ENCODE measurements at places on chromosomes 1 and 21.

DNA sequence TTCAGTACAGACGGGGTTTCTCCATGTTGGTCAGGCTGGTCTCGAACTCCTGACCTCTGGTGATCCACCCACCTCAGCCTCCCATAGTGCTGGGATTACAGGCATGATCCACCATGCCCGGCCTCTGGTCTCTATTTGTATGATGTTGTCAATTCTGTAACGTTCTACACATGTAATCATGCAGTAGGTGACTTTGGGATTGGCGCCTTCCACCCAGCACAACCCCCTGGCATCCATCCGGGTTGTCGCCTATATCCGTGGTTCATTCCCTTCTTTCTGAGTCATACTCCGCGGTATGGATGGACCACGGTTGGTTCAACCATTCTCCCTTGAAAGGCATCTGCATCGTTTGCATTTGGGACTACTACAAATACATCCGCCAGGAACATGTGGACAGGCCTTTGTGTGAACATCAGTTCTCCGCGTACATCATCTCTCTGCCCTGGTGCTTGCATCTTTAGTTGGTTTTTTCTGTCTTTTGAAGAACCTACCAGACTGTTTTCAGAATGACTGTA is 72.1 kb downstream of the PDE9A start:
- DNase-seq: no peak

DNA sequence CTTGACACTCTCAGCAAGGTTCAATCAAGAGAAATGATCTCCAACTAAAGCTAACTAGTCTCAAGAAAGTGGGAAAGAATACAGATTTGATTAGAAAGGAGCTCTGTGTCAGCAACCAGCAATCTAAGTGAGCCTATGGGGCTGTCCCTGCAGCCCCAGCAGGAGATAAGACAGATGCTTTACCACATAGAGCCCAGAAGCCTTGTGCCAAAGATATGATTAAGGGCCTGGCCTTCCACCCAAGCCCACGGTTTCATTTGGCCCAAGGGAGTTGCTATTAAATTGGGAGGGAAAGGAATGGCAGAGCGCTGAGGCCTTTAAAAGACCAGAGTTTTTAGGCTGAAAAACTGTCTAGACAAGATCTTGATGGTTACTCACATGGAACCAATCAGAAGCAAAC is 74.8 kb downstream of the HLCS start:
- no peak for DNase-seq

- no peak for DNase-seq
Observed at GRCh38 chr1:228093050-228093906, 9.8 kb downstream of the C1orf35 start.

DNA sequence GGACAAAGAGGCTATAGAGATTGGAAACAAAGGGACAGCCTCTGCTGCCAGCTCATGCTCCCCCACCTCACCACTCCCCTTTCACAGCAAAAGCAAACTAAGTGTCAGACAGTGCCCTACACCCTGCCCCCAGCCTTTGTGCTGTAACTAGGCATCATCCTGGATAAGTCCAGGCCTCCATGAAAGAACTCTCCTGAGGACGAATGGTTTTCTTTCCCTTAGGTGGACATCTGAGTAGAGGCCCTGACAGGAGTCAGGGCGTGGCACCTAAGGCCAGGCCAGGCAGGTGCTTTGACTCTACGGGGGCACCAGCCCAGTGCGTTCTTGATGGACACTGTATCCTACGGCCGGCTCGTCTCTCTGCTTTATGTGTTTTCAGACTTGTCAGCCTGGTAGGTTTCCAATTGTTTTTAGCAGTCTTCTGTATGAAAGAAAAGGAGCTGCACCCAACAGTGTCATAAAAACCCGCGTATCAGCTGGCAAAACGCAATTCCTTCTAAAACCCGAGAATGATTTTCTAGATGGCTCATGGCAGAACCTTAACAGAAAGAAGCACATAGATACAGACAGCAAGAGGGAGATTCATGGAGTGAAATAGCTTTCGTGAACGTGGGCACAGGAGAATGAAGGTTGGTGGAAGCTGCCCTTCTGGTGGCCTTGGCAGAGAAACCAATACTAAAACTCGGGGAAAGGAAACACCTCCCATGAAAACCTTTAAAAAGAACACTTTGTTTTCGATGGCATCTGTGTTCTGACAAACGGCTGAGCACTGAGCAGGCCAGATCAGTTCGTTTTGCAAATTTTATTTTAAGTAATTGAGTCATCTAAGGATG is 51.7 kb upstream of the AJAP1 start:
- no peak for DNase-seq

- no peak for DNase-seq
Observed at GRCh38 chr1:237748171-237748960, 142.4 kb downstream of the ZP4 start.

- DNase-seq: no peak
Observed at GRCh38 chr1:95237981-95238703, 4.1 kb downstream of the RWDD3 start.

GRCh38 chr1:234272656-234273312 is 100.5 kb upstream of the COA6 start:
- peak; percentile 44 for DNase-seq

DNA sequence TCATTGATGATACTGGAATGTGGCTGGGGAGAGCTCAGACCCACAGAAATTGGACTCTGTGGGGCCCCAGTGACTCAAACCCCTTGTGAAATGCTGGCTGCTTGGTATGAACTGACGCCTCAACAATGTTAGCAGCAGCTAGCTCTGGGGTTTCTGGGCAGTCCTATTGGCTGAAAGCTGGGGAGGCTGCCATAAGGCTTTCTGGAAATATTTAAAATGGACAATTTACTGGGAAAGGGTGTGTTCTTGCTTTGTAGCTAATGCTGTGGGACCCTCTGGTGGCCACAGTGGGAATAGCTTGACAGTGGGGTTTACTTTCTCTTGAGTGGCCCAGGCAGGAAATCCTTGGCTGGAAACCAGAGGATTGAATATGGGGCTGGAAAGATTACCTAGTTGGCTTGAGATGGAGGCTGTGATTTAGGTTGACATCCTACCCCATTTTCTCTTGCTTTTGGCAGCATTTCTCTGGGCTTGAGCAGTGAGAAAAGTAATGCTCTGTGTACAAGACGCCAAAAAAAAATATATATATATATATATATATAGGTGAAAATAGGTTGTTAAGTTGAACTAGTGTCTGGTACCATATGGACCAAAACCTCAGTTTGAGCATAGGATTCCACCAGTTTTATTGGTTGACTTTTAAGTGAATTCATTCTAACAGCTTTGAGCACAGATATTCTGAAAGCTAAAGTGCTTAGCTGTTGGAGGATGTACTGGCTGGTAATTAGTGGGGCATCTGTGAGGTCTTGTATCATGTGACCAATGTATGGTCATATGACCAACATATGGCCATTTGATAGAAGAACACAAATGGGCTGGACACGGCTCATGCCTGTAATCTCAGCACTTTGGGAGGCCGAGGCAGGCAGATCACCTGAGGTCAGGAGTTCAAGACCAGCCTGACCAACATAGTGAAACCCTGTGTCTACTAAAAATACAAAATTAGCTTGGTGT is 8.2 kb upstream of the S100A10 start:
- peak; percentile 74 for DNase-seq

DNA sequence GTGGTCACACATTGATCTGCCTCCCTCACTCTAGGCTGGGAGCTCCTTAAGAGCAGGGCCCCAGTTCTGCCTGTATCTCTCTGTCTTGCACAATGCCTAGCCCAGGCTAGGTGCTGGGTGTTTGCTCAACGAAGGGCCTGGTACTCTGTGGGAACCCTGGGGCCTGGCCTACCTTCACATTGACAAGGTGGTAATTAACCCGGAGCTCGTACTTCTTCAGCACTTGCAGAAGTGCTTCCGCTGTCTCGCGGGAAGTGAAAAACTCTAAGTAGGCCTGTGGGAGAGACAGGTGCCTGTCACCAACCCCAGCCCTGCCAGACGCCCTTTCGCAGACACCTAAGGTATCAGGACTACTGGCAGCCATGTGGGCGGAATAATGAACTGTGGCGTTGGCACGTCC is 13.7 kb downstream of the MTHFR start:
- DNase-seq: no peak

GRCh38 chr1:208243967-208244916 is at the start of gene PLXNA2:
Gene PLXNA2, minus strand, starts transcription at chr1:208244384. Its CDS starts 26,462 bp downstream, at chr1:208217922.
- DNase-seq: peak; percentile 69

DNA sequence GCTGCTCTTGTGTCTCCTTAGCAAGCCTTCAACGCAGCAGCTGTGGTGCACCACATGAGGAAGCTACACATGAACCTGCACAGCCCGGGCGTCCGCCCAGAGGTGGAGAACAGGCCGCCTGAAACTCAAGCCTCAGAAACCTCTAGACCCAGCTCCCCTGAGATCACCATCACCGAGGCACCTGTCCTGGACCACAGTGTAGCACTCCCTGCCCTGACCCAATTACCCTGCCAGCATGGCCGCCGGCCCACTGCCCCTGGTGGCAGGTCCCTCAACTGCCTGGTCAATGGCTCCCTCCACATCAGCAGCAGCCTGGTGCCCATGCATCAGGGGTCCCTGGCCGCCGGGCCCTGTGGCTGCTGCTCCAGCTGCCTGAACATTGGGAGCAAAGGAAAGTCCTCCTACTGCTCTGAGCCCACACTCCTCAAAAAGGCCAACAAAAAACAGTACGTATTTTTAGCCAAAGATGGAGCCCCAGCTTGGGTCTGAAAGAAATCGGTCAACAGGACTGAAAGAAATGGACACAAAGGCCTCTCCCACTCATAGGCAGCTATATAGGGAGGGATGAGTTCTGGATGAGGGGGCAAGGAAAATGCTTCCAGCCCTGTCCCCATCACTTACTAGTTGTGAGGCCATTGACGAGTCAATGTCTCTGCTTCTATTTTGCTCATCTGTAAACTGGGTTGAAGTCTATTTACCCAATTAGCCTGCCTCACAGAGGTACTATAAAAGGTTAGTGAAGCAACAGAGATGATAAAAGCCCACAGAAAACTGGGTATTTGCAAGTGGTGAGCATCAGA is 28.5 kb downstream of the CAMK1G start:
- DNase-seq: no peak

- no peak for DNase-seq
Observed at GRCh38 chr1:84991097-84991920, 5.6 kb downstream of the MCOLN2 start.

DNA sequence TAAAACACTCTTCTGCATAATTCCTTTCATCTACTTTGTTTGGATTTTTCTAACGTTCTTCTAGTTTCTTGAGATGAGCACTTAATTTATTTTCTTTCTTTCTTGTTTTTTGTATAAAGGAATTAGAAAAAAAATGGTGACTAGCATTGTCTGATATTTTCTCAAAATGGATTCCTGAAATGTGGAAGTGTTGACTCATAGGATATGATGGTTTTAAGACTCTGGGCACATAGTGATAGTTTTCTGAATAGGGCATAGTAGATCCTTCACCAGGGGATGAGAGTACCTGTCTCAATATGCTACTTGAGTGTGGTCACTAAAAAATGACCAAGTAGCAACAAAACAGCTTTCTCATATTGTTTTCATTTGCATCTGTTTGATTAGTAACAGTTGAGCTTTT is 100.9 kb downstream of the PEX14 start:
- DNase-seq: no peak

- DNase-seq: no peak
Observed at GRCh38 chr1:163047951-163048659, 21.1 kb upstream of the RGS4 start.

GRCh38 chr1:212189352-212189738 is 95.9 kb upstream of the PPP2R5A start:
- DNase-seq: no peak

DNA sequence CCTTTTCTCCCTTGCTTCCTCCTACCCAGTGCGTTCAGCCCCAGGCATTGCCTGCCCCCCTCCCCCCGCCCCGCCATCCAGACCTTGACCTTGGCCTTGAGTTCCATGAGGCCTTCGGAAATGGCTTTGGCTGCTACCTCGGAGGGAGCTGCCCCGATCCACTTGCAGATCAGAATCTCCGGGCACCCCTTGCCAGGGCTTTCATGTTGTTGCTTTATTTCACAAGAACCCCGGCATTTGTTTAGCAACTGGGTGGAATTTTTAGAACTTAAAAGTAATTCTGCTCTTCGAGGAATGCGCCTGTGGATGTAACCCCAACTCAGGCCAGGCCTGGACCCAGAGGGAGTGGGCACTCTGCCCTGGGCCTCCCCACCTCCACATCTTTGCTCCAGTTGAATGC is 154.1 kb upstream of the TMEM51 start:
- no peak for DNase-seq

GRCh38 chr1:194830387-194830786 is 1644.0 kb upstream of the B3GALT2 start:
- DNase-seq: no peak

GRCh38 chr1:53615101-53615500 is 123.9 kb downstream of the GLIS1 start:
- DNase-seq: no peak

DNA sequence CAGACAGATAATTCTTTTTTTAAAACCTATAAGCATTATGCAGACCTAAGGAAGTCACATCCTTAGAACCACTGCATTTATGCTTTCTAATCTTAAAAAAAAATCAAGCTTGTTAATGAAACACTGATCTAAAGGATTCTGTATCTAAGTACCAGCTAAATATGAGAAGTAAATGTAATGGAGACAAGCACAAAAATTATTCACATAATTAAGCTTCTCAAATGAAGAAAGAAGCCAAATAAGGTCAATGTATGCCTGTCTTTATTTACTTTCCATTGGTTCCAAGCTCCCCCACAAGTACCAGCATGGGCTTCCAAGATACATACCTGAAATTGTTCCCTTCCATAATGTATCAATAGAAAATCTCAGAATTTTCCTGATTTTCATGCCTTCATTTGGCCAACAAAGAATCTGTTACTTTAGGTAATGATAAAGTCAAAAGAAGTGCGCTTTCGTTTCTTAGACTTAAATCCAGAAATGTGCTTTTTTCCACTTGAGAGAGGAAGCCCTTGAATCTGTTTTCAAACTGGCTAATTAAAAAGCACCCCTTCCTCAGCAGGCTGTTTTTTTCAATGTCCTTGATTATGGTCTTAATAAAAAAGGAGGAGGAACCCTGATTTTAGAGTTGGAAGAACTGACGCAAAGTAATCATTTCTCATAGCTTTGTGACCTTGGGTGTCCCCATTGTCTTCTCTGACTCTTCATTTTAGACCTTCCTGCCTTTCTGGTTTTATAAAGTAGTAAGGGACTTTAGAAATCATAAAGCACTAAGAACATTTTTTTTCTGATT is 3.8 kb downstream of the RGS2 start:
- DNase-seq: no peak

- DNase-seq: no peak
Observed at GRCh38 chr1:227885648-227886502, 61.9 kb downstream of the WNT9A start.

GRCh38 chr1:163367721-163368120 is 46.0 kb downstream of the NUF2 start:
- DNase-seq: no peak

DNA sequence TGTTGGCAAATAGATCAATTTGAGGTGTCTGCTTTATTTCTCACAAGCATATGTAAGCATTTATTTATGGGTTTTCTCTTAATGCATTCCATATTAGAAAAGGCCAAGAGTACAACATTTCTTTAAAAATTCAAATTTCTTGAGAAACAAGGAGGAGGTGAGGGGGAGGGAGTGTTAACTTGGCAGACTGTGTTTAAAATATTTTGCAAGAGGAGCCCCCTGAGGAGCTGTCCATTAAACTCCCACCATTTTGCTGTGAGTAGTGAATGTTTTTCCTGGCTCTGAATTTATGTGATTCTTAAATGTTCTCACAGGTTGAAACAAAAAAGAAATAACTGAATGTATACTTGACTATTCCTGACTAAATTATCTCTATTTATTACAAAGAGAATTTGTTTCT is 363.8 kb downstream of the PTPRC start:
- no peak for DNase-seq
